ENCODE measurements at places on chromosomes 1 and 21.

DNA sequence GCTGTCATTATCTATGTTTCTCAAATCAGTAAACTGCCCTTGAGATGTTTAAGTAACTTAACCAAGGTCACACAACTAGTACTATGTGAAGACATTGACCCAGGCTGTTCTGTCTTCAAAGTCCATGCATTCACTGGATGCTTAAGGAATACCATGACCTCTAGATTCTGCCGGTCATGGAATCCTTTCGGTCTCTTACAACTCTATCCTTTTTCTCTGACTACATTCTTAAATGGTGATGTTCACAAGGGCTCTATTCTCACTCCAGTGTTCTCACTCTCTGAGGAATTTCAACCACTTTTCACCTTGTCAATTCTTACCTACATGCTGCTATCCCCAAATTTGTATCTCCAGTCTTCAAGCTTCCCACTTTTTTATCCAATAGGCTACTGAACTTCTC lies 15.2 kb downstream of the CRYZ start:
- no peak for DNase-seq

DNA sequence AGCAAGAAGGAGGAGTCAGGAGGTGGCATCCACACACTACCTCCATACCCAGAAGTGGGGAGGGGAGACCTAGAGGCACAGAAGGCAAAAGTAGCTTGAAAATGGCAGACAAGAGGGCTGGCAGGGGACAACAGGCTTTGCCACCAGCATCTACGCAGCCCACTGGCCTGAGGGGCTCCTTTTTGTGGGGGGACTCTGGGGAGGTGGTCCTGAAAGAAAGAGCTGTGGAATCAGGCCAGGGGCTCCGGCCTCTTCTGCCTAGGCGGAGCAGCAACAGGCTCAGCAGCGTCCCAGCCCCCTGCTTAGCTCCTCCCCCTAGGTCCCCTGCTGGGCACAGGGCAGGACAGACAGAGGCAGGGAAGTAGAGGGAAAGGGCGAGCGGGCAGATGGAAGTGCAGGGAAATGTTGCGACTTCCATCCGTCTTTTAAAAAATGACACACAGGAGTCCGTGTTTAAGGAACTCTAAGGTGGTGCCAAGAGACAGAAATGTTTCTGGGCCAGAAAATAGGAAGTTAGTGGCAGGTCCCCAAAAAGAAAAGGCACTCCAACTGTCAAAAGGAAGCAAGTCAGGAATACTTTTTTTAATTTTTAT lies 10.0 kb upstream of the LEFTY2 start:
- DNase-seq = no peak

GRCh38 chr21:41438425-41439113 lies 12.5 kb downstream of the MX1 start:
- DNase-seq = no peak

GRCh38 chr21:37207441-37208009 lies 59.6 kb downstream of the VPS26C start:
- no peak for DNase-seq

DNA sequence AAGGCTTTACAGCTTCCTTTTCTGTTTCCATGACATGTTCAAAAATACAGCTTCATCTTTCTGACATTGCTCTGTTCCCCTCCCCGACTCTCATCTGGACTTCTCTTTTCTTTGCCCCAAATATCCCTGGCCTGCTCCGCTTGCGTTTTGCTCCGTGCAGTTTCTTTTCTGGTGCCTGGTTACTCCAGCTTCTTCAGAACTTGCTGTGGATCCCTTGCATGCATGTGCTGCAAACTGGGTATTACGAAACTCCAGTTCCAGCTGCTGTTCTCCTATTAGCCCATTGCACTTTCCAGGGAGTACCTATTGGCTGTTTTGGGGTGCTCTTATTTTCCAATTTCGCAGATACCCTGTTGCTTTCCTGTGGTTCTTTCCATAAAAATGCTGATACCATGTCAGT lies 9.9 kb upstream of the NDC1 start:
- DNase-seq = no peak

DNA sequence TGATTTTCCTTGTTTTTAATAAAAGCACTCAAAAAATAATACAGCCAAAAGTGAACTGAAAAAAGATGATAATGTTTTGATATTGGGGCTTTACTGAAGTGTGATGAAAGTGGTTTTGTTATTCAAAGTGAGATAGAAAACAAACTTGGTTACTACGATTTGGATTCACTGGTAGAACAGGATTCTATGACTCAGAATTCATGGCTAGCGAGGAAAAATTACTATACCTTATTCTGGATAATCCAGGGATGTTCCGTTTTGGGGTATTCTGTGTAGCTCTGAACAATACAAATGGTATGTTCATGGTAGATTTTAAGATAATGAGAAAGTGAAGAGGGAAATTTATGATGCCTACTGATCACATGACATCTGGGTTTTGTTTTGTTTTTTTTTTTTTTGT lies 117.7 kb downstream of the NRDC start:
- DNase-seq = no peak

GRCh38 chr1:59057796-59058195 lies 239.1 kb upstream of the FGGY start:
- DNase-seq = no peak

DNA sequence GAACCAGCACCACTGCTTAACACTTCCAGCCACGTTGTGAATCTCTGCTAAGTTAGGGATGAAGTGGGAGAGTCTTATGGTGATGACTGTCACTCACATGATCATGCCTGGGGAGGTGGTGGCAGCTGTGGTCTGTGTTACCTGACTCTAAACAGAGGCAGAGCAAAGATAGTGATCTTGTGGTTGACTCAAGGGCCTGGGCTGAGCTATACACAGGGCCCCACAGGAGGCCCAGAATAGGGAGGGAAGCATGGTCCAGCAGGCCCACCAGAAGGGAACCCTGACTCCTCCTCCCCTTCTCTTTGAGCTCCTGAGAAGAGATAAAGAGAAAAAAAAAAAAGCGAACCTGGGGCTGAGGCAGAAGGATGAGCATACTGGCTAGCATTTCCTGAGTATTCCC lies 55.0 kb downstream of the PLXNA2 start:
- DNase-seq = no peak

GRCh38 chr21:33028773-33029384 lies 3.1 kb downstream of the OLIG2 start:
- DNase-seq = no peak

- no peak for DNase-seq
Measured at GRCh38 chr1:2477791-2478499, 1.9 kb downstream of the PLCH2 start.

DNA sequence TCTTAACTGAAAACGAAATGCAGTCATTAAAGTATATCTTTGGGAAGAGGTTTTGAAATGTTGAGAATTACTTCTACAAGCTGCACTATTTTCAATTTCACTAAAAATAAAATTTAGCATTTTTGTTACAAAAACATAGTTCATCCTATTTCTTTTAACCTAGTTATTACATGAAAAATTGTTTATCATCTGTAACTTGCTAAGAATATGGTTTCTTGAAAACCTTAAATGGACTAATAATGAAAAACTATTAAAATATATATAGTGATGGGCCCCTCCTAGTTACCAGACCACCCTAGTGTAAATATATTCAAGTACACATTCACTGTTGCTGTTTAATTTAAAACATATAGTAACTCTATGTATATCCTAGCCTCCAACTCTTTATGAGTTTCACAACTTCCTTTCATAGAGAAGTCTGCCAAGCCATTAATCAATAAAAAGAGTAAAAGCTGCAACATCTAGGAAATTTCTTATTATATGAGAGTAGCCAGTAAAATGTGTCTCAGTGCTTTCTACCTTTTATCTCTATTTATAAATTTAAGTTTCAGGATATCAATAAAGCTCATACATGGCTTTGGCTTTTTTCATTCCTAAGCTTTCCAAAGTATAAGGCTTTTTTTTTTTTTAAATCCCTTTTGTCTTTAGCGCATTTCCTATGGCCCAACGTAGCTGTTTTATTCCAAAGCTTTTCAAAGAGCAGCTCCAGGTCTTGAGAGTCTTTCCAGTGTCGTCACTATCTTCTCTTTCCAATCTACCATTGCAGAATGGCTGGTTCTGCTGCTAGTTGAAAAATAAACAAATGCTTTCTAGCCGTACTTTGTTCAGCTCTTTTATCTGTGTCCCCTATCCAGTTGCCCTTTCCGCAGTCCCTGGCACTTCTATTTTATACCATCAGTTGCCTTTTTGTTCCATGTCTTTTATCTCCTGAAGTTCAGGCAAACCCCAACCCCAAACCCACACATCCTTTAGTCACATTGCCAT lies 6.5 kb downstream of the IRF2BP2 start:
- DNase-seq = no peak
